CD4-positive, alpha-beta T cell treated with Interleukin-4 for 1 hour (primary cell): ENCODE measurements at places on chromosomes 13 and 19.
A peak's percentile ranks its signal among the peaks of the same experiment; 100 is the strongest.

DNA sequence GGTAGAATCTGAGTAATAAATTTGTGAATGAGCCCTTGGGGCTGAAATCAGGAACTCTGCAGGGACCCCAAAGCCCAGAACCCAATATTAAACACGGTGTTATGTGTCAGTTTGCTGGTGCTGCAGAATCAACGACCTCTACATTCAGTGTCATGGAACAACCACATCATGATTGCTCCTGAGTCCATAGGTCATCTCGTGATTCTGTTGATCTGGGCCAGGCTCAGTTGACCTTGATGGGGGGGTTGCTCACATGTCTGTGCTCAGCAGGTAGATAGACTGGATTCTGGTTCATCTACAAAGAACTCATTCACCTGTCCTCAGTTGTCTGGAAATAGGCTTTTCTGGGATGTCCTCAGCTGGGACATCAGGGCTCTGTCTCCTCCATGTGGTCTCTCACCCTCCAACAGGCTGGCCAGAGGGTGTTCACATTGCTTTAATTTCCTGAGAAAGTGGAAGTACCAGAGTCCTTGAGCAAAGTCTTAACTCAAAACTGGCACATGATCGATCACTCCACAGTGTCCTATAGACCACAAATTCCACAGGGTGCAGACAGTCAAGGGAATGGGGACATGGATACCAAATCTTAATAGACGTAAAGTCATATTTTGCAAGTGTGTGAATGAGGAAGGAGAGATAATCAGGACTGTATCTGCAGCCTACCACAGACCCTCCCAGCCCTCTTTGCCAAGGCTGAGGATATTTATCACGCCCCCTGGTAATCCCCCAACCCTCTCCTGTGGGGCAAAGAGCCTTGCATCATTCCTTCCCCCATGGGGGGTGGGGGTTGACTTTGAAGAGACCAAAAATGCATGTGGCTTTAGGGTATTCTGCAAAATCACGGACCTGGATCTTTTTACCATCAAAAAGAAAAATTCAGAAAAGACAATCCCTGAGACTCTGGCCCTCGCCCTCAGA, 39.3 kb upstream of the IGFL1 start:
- DNase-seq = no peak

- no peak for DNase-seq
These were observed 5.6 kb downstream of the SAFB start for GRCh38 chr19:5628461-5628860.

GRCh38 chr19:18774107-18774506, 17.0 kb downstream of the COMP start:
- no peak for DNase-seq

GRCh38 chr19:28257396-28257795, 955.6 kb downstream of the UQCRFS1 start:
- no peak for DNase-seq

DNA sequence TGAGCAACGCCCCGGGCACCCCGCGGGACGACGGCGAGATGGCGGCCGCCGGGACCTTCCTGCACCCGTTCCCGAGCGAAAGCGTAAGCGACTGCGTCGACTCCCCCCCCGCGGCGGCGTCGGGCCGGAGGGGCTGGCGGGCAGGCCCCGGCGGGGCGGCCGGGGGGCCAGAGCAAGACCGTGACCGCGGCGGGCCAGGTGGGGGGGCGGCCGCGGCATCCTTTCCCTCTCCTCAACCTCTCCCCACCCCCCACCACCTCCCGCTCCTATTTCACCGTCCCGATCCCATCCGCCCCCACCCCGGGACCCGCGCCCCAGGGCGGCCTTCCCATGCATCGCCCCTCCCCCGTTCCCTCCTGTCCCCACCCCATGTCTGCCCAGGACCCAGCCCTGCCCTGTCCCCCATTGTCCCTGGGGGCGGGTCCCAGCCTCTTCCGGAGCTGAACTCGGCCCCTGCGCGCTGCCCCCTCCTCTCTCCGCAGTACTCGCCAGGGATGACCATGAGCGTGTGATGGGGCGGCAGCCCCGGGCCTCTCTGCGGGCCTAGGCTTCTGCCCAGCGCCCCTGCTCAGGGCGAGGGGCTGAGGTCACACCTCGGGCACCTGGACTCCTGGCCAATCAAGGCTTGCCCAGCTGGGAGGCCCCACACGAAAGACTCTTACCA, 4.1 kb downstream of the ISYNA1 start:
- no peak for DNase-seq

GRCh38 chr13:80441968-80442367, 101.0 kb upstream of the SPRY2 start:
- no peak for DNase-seq

- DNase-seq = no peak
These were observed 27.1 kb upstream of the GAS6 start for GRCh38 chr13:113890774-113891480.

GRCh38 chr19:8611391-8611876, 919 bp upstream of the ADAMTS10 start:
- no peak for DNase-seq

- no peak for DNase-seq
These were observed 3.3 kb upstream of the KLK15 start for GRCh38 chr19:50836543-50837195.

GRCh38 chr13:39998166-39998565, 342.7 kb downstream of the COG6 start:
- no peak for DNase-seq

- DNase-seq = no peak
These were observed 40.3 kb downstream of the RASL11A start for GRCh38 chr13:27310946-27311345.

DNA sequence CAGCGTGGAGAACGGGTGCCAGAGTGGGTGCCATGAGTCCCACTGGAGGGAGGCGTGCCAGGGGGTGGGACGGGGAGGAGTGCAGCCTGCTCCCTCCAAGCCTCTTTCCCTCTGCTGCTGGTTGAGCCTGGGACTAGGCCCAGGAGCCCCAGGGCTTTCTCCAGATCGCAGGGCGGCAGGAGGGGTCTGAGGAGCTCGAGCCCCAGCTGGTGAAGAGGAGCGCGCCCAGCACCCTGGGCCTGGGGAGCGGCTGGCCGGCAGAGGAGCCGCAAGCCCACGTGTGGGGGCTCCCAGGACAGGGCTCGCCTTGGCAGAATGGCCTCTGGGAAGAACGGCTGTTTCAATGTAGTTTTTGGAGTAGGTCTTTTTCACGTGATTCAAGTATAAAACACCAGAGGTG, 12.2 kb upstream of the DCUN1D2 start:
- DNase-seq = no peak

DNA sequence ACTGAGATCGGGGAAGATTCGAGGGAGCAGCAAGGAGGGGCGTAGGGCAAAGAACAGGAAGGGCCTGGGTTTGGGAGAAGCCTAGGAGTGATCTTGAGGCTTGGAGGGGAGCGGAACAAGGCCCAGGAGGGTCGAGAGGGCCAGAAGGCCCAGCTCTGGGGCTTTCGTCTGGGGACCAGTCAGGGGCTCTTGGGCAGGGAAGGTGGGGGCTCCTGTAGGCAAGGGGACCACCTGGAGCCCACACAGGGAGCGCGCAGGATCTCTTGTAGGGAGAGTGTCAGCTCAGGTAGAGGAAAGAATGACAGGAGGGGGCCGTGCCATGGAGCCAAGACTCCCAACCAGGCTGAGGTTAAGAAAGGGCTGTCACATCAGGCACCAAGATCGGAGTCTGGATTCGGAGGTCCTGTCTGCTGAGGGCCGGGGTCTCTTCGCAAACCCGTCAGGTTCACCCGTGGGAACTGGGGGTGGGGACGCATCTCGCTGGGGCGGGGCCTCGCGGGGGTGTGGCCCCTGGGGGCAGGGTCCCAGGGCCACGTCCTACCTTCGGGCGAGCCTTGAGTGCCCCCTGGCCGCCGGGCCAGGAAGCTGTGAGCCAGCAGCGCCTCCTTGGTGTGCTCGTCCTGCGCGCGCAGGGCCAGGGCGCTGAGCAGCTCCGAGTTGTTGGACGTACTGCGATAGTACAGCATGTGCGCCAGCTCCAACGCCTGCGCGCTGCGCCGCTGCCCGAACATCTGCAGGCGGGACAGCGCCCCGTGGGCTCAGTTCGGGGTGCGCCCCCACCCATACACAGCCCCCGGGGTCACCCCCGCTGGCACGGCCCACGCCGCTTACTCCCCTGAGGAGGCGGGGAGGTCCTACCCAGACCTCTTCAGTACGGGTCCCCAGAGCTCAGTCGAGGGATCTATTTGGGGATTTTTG, 8.4 kb downstream of the EMP3 start:
- peak; percentile 95 for DNase-seq

GRCh38 chr13:25990801-25991200, 61.0 kb downstream of the SHISA2 start:
- no peak for DNase-seq

GRCh38 chr13:105201351-105201750, 1334.1 kb downstream of the EFNB2 start:
- no peak for DNase-seq

GRCh38 chr19:51680474-51680873, 12.7 kb upstream of the SPACA6 start:
- no peak for DNase-seq

DNA sequence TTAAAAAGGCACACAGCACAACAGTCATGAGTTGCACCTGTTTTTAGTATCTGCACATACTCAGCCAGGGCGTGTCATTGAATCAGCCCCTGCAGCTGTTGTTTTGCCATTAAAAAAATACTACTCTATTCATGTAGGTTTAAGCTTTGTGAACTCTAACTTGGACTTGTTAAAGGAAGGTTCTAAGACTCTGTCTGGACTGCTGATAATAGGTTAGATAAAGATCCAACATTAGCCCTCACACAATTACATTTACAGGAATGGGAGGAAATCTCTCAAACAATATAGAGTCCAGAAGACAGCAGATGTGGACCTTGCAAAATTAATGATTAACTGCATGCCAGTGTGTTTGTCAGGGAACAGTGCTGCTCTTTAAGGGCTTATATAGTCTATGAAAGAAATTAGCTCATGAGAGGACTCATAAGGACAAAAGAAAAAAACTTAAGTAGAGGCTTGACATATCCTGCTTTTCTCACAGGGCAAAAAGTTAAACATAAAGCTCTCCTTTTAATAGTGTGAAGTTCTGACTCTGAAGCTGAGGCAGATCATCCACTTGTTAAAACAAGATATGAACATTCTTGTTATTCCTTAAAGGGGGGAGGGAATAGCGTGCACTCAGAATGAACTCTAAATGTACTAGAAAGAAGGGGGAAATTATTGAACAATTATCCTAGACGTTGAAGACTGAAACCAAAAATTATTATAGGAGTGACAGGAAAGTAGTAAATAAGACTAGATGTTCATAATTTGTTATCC, 243.6 kb downstream of the NDFIP2 start:
- no peak for DNase-seq

GRCh38 chr19:518598-519231, 11.4 kb downstream of the TPGS1 start:
- DNase-seq = peak; percentile 68

GRCh38 chr13:112861876-112862615, 107.0 kb upstream of the MCF2L start:
- no peak for DNase-seq

GRCh38 chr19:7665076-7665475, 3.8 kb upstream of the RETN start:
- DNase-seq = no peak

DNA sequence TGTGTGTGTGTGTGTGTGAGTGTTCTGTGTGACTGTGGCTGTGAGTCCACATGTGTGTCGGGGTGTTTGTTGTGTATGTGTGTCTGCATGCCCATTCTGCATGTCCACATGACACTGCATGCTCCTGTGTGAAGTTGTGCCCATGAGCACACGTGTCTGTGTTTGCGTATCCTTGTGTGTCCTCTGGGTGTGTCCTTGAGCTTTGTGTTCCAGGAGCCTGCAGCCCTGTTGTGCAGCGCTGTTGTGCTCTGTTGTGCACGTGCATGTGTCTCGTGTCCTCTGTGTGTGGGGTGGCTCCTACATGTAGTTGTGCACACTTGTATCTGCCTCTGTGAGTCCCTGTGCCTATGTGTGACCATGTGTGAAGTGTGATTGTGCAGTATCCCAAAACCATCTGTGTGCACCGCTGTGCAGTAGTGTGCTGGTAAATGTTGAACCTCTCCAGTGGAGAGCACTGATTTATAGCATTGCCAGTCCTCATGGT, 2.2 kb upstream of the ARHGEF18 start:
- peak; percentile 25 for DNase-seq

- no peak for DNase-seq
These were observed 55.1 kb downstream of the RASA3 start for GRCh38 chr13:114077099-114077932.

GRCh38 chr13:20782116-20782708, 8.5 kb upstream of the EEF1AKMT1 start:
- DNase-seq = no peak

- no peak for DNase-seq
These were observed 729 bp upstream of the ARID3A start for GRCh38 chr19:925087-925525.

DNA sequence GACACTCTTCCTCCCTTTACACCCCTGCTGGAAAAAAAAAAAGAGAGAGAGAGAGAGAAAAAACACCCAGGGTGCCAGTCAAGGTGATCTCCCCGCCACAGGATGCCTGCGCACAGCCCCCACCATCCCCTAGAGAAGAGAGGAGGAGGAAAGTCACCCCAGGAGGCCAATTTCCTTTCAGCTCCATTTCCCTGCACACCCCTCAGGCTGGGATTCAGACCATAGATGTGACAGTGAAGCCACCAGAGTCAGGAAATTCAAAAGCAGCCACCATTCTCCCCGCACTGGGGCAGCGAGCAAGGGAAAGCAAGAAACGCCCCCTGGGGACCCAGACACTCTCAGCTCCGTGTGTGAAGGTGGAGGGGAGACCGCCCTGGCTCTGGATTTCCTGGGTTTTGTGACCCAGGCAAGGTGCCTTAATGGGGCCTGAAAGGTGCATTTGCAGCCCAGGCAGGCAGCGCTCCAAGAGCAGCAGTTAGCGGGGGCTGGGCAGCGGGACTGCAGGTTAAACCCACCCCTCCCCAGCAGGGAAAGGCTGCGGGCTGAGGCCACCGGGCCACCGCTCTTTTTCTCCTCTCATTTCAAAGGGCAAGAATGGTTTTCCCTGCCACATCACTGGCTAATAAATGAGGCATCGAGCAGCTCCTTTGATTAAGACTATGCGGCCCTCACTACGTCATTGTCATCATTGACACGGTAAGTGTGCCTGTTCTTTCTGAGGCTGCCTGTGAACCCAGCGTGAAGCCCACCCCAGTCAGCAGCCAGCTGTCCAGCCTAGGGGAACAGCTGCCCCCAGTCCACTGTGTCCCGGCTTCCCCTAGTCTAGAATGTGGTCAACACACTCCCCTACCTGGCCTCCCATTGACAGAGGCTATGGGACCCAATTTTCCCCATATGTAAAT, 83.8 kb upstream of the TM9SF2 start:
- no peak for DNase-seq

- no peak for DNase-seq
These were observed 14.3 kb downstream of the PTH2 start for GRCh38 chr19:49408816-49409440.

- DNase-seq = no peak
These were observed 335.6 kb downstream of the RBM26 start for GRCh38 chr13:79070343-79070974.
